ENCODE measurements at places on chromosomes 4 and X.

DNA sequence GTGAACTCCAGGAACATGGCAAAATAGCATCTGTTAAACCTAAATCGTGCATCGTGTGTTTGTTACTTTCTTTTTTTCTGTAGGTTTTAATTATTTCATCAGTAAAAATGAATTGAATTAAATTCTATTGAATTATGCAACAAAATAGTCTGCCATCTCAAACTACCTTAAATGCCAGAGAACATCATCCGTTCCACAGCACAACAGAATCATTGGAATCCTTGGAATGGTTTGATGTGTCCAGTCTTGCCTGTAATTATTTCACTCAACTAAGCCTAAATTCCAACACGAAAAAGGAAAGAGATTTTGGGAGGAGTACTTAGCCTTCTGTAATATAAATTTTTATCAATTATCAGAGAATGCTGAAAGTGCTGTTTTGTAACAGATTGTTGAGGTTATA is 17.1 kb upstream of the SLC7A11 start:
- no peak for DNase-seq

GRCh38 chrX:24427747-24428019 is 37.4 kb upstream of the PDK3 start:
- DNase-seq: no peak

- DNase-seq: no peak
These were observed 48.4 kb upstream of the USP9X start for GRCh38 chrX:41036668-41037326.

DNA sequence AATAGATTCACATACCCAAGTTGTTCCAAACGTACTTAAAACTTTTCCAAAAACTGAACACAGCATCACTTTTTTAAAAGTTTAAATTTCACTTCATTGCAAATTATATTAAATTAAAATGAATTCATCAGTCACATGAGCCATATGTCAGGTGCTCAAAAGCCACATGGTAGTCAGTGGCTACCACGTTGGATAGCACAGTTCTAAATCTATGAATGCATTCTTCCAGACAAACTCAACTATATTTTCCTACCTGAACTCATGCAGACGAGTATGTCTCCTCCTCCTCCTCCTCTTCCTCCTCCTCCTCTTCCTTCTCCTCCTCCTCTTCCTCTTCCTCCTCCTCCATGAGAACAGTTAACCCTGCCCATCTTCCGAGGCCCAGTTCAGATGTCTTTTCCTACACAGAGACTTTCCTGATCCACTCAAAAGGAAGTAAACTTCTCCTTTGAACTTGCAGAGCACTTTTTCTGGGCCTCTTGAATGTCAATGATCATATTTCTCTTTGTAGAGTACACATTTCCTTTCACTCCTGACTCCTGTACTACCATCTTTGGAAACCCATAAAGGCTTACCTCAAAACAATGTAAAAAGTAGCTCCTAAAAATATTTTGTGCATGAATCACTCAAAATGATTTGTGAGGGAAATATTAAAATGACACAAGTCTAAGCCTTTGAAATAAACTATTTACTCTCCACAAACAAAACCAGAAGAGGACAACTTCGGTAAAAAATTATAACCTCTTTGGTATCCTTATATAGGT is 172.6 kb downstream of the AMELX start:
- no peak for DNase-seq

DNA sequence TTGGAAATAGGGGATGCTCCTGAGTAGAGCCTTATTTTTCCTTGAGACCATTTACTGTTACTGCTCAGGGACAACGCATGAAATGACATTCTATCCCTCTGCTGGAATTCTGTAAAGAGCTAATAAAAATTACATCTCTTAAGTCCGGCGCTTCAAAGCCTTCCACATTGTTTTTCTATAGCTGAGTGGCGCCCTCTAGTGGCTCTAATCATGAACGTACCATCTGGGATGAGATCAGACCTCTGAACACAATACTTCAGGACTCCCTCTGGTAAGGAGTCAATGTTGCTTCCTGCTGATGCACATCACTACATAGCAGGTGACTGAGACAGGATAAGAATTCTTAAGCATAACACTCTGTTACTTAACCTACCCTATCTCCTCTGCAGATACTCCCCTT is 6.0 kb downstream of the HMGN5 start:
- DNase-seq: no peak

- DNase-seq: no peak
These were observed 1.2 kb downstream of the MSN start for GRCh38 chrX:65668377-65669310.

GRCh38 chr4:38002451-38003071 is 42.4 kb downstream of the PTTG2 start:
- DNase-seq: no peak

GRCh38 chr4:163269869-163270268 is 62.5 kb downstream of the NPY1R start:
- DNase-seq: no peak

Data from GM12864 (cell line).